ENCODE measurements at places on chromosomes 1 and 21.
A peak's percentile ranks its signal among the peaks of the same experiment; 100 is the strongest.

GRCh38 chr1:113758631-113759332, 504 bp downstream of the PHTF1 start:
- DNase-seq = peak; percentile 63

DNA sequence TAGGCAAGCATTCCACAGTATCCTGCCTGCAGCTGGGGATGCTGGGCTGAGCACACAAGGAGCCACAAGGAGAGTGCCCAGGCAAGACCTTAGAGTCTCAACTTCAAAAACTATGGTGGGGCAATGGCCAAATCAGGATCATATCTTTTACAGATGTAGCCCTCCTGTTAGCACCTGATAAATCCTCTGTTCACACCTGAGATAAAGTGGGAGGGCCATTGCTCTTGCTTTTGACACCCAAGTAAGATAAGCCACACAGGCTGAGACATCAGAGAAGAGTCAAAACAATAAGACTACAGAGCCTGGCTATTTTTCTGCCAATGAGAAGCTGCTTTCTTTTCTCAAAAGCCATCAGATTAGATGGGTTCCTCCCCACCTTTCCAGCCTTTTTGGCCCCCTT, 148.9 kb downstream of the AJAP1 start:
- DNase-seq = no peak

DNA sequence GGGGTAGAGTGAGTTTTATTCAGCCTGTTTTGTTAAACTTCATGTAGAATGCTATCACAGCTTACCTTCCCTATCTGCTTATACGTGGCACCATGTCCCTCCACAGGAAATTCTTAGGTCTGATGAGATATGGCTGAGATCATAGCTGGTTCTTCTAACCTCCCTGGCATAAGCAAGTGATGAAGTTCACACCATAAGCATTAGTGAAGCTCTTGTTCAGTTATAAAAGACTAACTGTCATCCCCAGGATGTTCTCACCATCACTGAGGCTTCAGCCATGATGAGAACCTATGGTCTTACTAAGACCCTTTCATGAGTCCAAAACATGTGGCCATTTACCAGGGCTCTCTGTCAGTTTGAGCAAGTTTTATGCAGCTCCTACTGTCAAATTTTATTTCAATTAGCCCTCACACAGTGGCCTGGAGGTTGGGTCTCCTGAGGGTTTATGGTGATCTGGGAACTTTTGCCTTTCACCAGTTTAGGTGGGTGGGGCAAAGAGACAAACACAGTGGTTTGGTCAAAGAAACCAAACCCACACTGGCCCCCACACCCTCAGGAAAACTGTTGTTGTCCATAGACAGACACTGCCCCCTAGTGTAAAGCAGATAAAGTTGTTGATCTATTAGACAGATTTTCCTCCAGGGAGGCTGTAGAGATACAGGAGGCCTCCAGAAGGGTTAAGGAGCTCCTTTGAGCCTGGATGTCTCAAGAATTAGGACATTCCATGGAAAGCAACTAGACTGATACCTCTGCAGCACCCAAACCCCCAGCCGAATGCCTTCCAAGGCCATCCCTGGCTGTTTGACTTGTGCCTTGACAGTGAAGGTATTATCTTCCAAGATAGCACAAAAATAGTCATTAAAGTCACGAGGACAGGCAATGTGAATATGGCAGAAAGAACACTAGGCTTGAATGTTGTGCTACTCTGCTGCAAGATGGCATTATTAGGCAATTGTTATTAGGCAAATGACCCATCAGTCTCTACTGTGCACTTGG, 5.0 kb downstream of the SLC22A15 start:
- peak; percentile 40 for DNase-seq

GRCh38 chr1:47622776-47623556, 185.1 kb downstream of the FOXD2 start:
- no peak for DNase-seq

- DNase-seq = no peak
Measured at GRCh38 chr1:228146417-228147150, 3.1 kb upstream of the GJC2 start.

DNA sequence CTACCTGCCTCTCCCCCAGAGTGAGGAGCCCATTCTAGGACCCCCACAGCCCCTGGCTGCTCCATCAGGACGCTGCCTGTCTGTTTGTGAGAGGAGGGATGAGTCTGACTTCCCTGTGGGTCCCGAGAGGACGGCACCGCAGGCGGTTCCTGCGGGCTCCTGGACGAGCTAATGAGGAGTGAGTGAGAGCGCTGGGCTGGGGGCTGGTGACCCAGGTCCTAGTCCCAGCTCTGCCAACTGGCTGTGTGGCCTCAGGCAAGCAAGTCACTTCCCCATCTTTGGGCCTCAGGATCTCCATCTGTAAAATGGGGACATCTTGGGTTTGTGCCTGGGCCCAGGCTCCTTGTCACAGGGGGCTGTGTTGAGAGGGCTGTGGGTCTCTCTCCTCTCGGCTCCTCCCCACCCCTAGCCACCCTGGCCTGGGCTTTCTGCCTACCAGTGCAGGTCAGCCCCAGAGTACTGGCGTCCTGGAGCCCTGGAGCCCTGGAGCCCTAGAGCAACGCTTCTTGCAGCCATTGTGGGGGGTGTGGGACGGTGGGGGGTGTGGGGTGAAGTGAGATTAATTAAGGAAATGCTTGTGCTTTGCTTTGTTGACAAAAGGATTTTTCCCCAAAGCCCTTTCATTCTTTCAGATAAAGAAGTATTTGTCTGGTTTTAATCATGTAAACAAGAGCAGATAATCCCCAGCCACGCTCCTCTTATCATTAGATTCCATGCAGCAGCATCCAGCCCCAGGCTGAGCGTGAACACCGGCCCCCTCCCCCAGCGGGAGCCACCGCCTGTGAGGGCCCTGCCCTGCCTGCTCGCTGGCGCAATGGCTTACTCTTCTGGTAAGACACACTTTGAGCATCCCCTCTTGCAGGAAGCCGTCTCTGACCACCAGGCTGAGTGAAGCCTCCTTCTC, 26.8 kb downstream of the SLC1A7 start:
- DNase-seq = no peak

DNA sequence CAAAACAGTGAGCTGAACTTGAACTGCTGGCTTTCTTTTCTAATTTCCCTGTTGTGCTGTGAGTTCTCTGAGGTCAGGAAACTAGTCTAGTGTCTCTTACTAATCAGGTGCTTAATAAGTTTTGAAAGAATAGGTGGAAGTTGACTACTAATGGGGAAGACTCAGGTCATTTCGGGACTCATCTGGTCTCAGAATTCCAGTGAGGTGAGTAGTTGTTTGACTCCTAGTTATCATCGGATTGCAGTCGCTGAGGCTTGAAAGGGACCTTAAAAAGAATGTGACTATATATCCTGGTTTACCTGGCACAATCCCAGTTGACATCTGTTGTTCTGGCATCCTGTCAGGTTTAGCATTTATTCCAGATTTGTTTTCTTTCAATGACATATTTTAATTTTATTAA, 81.4 kb upstream of the SPAG17 start:
- DNase-seq = no peak

- no peak for DNase-seq
Measured at GRCh38 chr21:23690316-23690715, 1917.0 kb downstream of the MRPL39 start.

DNA sequence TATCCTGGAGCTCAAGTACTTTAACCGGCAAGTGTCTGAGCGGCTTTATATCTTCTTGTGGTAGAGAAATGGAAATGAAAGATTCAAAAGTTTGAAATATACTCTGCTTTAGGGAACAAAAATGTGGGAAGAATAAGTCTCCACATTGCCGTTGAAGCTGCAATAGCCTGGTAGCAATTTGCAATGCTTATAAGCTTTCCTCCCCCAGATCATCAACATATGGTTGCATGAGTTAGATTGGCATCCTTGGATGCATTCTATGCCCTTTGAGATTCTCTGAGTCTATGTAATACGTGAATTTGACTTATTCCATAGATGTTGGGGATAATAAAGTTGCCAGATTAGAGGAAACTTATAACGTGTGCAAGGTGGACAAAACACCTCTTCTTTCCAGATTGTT, 86.1 kb upstream of the KCNK1 start:
- DNase-seq = no peak

DNA sequence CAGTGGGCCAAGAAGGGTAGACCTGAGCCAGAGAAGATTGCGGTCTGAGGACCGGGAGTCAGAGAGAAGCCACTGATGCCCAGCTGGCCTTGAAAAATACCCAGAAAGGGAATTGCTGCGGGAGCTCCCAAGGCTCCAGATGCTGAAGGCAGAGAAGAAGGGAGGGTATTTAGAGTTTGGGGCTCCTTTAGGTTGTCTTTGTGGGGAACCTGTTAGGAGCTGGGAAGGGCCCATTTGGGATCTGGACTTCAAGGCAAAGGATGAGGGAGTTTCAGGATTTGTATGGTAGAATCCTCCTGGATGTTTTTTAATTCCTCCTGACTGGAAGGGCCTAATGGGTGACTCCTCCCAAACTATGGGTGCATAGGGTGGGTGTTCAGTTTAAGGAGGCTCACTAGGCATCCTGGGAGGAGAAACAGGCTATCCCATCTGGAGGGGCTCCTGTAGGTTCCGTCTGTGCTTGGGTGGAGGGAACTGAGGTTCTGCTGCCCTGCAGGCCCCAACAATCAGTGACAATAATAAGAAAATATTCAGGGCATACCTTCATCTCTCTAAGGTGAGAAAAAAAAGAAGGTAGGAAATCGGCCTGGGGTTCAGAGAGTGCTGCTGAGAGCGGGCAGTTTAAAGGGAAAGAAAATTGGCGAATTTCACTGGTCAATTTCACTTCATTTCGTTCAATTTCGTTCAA, 5.1 kb downstream of the FOXD2 start:
- DNase-seq = no peak

DNA sequence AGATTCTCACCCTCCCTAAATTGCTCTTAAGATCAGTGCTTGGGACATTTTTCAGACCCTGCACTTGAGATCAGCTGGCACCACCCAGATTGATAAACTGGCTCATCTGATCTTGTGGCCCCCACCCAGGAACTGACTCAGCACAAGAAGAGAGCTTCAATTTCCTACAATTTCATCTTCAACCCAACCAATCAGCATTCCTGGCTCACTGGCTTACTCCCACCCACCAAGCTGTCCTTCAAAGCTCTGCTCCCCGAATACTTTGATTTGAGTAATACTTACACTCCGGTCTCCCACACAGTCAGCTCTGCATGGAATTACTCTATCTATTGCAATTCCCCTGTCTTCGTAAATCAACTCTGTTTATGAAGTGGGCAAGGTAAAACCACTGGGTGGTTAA, 461.9 kb upstream of the RGS18 start:
- no peak for DNase-seq

GRCh38 chr1:203031467-203031866, 5.2 kb downstream of the PPFIA4 start:
- DNase-seq = no peak

- DNase-seq = no peak
Measured at GRCh38 chr1:162856260-162856659, 4.7 kb downstream of the CCDC190 start.

GRCh38 chr1:227223171-227223806, 95.0 kb downstream of the CDC42BPA start:
- DNase-seq = no peak

- no peak for DNase-seq
Measured at GRCh38 chr1:114319418-114319817, 165.7 kb upstream of the SYT6 start.

GRCh38 chr1:164660775-164661174, 101.8 kb downstream of the PBX1 start:
- DNase-seq = no peak

DNA sequence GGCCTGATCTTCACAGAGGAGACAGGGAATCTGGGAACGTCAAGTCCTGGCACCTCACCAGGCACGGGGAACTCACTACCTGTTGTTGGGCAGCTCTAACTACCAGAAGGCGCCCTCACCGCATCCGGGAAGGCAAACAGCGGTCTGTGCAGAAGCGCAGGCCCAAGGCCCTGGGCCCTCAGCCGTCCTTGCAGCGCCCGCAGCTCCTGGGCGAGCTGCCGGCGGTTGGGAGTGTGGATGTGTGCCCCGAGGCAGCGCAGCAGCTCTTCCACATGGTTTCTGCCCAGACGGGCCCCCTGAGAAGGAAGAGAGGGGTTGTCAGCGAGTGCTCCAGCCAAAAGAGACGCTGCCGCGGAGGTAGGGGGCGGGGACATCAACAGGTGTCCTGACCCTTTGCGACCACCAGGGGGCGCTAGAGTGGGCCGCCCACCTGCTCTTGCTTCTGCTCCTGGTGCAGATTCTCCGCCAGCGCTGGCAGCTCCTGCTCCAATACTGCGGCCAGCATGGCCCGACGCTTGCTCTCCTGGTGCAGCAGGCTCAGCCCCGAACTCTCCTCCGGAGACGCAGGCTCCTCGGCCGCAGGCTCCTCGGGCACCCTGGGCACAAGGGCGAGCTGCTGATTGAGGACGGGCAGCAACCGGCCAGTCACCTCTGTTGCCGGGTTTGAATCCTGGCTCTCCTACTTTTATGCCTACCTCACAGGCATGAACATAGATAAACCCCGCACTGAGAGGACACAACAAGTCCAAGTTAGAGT, 9.3 kb downstream of the MAP3K6 start:
- DNase-seq = peak; percentile 92

- DNase-seq = no peak
Measured at GRCh38 chr1:50787266-50787665, 172.8 kb downstream of the FAF1 start.

DNA sequence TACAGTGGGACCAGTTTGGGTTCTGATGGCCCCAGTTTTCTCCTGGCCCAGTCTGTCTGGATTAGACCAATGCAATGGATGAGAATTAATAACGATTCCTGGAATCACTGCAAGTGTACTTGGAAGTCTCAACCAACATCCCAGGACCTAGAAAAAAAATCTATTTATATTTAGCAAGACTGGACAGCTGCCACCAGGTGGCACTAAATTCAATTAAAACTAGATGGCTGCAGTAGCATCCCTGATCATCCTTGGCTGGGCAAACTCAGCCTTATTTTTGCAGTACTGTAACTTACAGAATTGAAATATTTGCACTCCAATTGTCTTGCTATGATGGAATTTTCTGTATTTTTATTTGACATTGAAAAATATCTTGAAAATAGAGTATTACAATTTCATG, 165.7 kb downstream of the NCAM2 start:
- peak; percentile 5 for DNase-seq
